Stimulated activated naive CD8-positive, alpha-beta T cell treated with anti-CD3 and anti-CD28 coated beads, Interleukin-15, amount 100 ng/mL, for 72 hours (primary cell): ENCODE measurements at places on chromosomes 16 and 17.

DNA sequence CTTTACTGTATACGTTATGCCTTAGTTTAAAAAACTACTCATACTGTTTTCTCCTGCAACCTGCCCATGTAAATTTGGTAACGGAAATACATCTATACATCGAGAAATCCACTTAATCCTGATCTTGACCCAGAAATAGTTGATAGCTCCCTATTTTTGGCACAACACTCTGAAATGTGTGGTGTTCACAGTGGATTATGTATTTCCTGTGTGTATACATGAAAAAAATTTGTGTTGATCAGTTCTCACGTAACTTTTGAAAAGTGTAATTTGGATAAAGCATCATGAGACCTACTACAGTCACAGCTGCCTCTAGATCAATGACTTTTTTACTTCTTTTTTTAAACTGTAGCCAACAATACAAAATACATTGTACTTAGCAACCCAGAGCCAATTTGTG, 90.7 kb downstream of the VMP1 start:
- DNase-seq: no peak

- DNase-seq: no peak
These were observed 791 bp downstream of the MCRIP2 start for GRCh38 chr16:642189-643049.

- DNase-seq: no peak
These were observed 36.2 kb downstream of the ZNF778 start for GRCh38 chr16:89253548-89254287.

GRCh38 chr17:77821114-77821513, 137.4 kb upstream of the TNRC6C start:
- no peak for DNase-seq

DNA sequence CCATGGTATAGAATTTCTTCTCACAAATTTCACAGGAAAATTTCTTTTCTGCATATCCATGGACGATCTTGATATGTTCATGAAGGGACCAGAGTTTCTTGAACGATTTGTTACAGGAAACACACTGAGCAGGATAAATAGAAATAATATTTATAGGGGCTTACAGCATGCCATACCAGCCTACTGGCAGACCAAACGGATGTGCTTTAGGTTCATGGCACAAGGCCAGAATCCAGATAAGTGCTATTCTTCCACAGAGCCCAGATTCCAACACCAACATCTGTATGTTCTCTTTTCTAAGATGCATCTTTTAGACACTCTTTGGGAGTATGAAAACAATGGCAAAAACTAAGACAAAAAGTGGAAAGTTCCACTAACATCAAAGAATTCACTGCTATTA, 49.3 kb downstream of the ZNF652 start:
- no peak for DNase-seq
